ENCODE measurements at places on chromosomes 11 and 22.

- peak; percentile 89 for DNase-seq
Measured at GRCh38 chr11:86678823-86679222, 6.4 kb upstream of the ME3 start.

- no peak for DNase-seq
Measured at GRCh38 chr11:5597953-5598352, 1.5 kb downstream of the TRIM6 start.

GRCh38 chr11:59556917-59557348 lies 45.6 kb downstream of the OR4D9 start:
- DNase-seq, result peak; percentile 68

DNA sequence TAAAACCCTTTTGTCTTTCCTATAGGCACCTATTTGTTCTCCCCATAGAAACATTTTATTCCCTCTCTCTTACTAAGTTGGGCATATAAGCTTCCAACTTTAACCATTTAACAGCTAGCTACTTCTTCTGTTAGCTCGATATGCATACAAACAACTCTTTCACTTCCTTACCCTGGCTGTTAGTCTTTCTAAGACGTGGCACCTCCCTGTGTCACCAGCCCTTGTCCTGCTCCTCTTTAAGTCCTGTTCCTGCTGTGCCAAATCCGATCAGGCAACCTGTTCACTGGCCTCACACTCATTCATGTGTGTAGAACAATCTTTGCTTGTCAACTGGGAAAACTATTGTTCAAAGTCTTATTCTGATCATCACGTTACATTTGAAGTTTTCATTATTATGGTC lies 1376.1 kb upstream of the TENM4 start:
- no peak for DNase-seq

GRCh38 chr22:44445731-44446130 lies 52.3 kb downstream of the RTL6 start:
- DNase-seq, result no peak

GRCh38 chr11:63769042-63769713 lies 603 bp upstream of the ZFTA start:
- peak; percentile 33 for DNase-seq
